Natural killer cell (primary cell): ENCODE measurements at places on chromosomes 4 and X. TPM values are rescaled to one million over a fixed set of nuclear protein-coding genes. Genes with fewer than 3 reads are reported as not detected.
A peak's percentile ranks its signal among the peaks of the same experiment; 100 is the strongest.

Gene FHIP1A
- total RNA-seq: not detected

Gene EVC2
- 2.6 TPM for total RNA-seq

Gene TMEM131L
- 105 TPM for total RNA-seq

Gene FAM9C
- total RNA-seq: not detected

Gene CTAG1A
- not detected for total RNA-seq

Gene DCAF12L1
- total RNA-seq: not detected

GRCh38 chrX:53163436-53163835, 61.6 kb downstream of the KDM5C start:
- no peak for DNase-seq
- no peak overlapping the region for H3K27ac ChIP-seq
- no peaks in the 10 kb centered on the region for H3K27me3 ChIP-seq
- H3K4me1 ChIP-seq: no peaks in the 10 kb centered on the region
- H3K4me3 ChIP-seq: no peak overlapping the region

DNA sequence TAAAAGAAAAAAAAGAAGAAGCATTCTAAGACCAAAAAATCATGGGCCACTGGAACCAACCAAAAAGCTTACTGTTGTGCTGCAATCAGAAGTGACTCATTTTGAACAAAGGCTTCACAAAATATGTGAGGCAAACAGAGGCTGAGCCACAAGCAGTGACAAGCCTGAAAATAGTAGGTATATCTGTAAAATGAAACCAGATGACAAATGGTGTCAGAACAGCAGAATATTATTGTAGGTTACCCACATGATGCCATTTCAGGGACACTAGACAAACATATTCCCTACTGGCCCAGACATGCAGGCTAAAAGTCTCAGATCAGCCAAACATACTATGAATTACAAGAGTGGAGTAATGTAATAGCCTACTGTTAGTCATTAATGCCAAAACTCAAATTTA, 1301.8 kb upstream of the DIAPH2 start:
- H3K27me3 ChIP-seq: no peaks in the 10 kb centered on the region
- H3K4me1 ChIP-seq: no peaks in the 10 kb centered on the region
- H3K36me3 ChIP-seq: no peaks in the 10 kb centered on the region
- no peak overlapping the region for H3K27ac ChIP-seq
- DNase-seq: no peak

DNA sequence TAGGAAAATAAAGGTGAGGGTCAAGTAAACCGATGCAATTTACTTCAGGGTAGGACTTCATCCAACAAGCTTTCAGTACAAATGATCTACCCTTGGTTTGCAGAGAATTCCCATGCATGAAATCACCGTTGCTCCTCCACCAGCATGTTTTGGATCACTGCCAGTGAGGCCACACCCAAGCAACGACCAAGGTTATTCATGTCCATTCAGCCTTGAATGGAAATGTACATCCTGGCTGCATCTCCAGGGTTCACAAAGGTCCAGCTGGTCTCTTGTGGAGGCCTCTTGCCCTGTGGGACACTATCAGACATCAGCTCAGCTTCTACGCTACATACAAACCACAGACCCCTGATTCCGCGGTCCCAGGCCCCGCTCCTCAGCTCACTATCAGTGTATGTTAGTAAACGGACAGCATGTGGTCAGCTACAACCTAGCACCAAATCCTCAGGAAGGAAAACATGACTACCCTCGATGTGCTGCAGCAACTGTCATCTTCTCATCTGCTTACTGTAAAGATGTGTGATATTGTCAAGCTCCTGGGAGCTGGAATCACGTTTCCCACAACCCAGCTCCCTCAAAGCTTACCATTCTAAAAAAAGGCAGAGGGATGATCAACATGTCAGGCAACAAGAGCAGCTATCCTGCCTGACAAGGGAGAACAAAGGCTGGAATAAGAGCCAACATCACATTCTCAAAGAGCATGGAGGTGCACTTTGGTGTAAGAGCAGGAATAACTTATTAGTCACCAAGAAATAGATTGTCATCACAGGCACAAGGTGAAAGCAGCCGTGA, 4.9 kb downstream of the LYAR start:
- no peak overlapping the region for H3K4me3 ChIP-seq
- no peak for DNase-seq
- H3K36me3 ChIP-seq: peaks cover 51% of the 10 kb centered on the region
- H3K27me3 ChIP-seq: no peaks in the 10 kb centered on the region

- no peak overlapping the region for H3K27ac ChIP-seq
- no peaks in the 10 kb centered on the region for H3K27me3 ChIP-seq
- no peaks in the 10 kb centered on the region for H3K4me1 ChIP-seq
- H3K36me3 ChIP-seq: peaks cover 35% of the 10 kb centered on the region
Observed at GRCh38 chr4:37648084-37648817, 37.9 kb downstream of the RELL1 start.

GRCh38 chr4:109368661-109369060, 65.0 kb upstream of the SEC24B start:
- no peak overlapping the region for H3K27ac ChIP-seq
- no peaks in the 10 kb centered on the region for H3K36me3 ChIP-seq
- no peak for DNase-seq
- peaks cover 38% of the 10 kb centered on the region for H3K27me3 ChIP-seq
- H3K4me3 ChIP-seq: no peak overlapping the region
- H3K4me1 ChIP-seq: no peaks in the 10 kb centered on the region

GRCh38 chr4:166422475-166422874, 549.4 kb downstream of the TLL1 start:
- H3K4me3 ChIP-seq: no peak overlapping the region
- no peaks in the 10 kb centered on the region for H3K4me1 ChIP-seq

DNA sequence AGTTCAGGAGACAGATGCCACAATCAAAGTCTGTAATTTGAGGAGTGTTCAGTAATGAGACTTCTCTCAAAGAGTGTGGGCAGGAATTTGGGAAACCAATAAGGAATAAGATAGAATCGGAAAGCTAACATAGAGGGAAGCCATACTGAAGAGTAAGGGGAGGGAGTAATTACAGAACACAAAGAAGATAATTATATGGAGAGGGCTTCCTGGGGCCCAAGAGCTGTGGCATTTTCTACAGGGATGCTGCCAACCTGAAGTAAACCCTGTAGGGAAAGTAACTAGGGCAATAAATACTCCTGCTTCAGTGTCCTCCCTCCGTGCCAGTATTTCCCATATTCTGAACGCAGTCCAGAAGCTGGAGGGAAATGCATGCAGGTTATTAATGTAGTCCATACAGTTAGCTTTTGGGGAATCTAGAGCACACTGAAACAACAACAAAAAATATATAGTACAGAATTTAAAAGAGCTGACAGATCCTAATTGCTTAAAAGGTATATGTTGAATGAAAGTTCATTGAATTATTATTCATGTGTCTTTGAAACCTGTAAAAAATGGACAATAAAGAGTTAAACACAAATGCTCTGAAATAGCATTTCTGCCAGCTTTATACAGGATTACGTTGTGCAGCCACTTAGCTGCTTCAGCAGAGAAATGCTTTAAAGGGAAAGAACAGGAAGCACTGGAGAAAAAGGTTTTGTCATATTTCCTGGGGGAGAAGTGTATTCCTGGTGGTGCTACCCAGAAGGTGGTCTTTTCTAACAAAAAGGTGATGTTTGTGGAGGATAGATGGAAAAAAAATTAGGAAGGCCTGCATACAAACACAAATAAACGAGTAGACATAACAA, 48.0 kb downstream of the CXXC4 start:
- H3K27ac ChIP-seq: no peak overlapping the region
- H3K4me3 ChIP-seq: no peak overlapping the region
- no peak for DNase-seq
- no peaks in the 10 kb centered on the region for H3K36me3 ChIP-seq
- no peaks in the 10 kb centered on the region for H3K4me1 ChIP-seq

- H3K4me3 ChIP-seq: no peak overlapping the region
- no peaks in the 10 kb centered on the region for H3K27me3 ChIP-seq
- no peaks in the 10 kb centered on the region for H3K4me1 ChIP-seq
- no peaks in the 10 kb centered on the region for H3K36me3 ChIP-seq
Observed at GRCh38 chr4:171644430-171645057, 168.7 kb upstream of the GALNTL6 start.

- H3K4me1 ChIP-seq: peaks cover 12% of the 10 kb centered on the region
- peak overlapping the region; percentile 61 for H3K4me3 ChIP-seq
- no peaks in the 10 kb centered on the region for H3K36me3 ChIP-seq
- H3K27ac ChIP-seq: peak overlapping the region; percentile 89
- DNase-seq: no peak
Observed at GRCh38 chrX:55452833-55453124, 852 bp downstream of the MAGEH1 start.

DNA sequence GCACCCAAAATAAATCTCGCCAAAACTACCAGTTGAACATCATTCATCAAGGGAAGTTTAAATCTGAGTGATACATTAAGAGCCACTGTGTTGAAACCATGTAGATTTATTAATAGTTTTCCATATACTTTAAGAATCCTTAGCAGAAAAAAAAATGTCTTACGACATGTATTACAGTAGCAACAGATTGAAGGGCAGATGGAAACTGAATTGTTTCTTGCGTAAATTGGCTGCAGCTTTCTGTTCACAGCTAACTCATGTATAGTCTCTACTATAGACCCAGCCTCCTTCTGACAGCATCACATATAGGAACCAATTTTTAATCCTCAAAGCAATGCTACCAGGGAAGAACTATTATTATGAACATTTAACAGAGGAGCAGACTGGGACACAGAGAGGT, 195.2 kb upstream of the PUDP start:
- H3K36me3 ChIP-seq: no peaks in the 10 kb centered on the region
- no peak overlapping the region for H3K4me3 ChIP-seq
- H3K4me1 ChIP-seq: no peaks in the 10 kb centered on the region
- no peak for DNase-seq
- H3K27me3 ChIP-seq: no peaks in the 10 kb centered on the region

- no peak overlapping the region for H3K27ac ChIP-seq
- no peaks in the 10 kb centered on the region for H3K36me3 ChIP-seq
- H3K4me1 ChIP-seq: no peaks in the 10 kb centered on the region
- H3K4me3 ChIP-seq: no peak overlapping the region
- DNase-seq: no peak
Observed at GRCh38 chr4:53785996-53786395, 194.7 kb upstream of the LNX1 start.

DNA sequence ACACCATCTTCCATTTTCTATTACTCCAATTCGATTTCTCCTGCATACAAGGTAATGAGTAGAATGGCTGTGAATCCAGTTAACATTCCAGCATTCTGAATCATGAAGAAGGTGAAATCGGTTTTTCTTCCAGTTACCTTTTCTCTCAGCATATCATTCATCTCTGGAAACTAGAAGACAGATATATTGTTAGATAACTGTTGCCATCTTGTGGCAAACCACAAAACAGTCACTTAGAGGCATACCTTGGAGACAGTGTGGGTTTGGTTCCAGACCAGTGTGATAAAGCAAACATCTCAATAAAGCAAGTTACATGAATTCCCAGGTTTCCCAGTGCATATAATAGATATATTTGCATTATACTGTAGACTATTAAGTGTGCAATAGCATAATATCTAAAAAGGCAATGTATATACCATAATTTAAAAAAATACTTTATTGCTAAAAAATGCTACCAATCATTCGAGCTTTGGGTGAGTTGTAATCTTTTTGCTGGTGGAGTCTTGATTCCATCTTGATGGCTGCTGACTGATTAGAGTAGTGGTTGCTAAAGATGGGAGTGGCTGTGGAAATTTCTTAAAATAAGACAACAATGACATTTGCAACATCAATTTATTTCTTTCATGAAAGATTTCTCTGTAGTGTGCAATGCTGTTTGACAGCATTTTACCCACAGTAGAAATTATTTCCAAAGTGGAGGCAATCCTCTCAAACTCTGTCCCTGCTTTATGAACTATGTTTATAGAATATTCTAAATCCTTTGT, 82.1 kb downstream of the SLC39A8 start:
- H3K4me3 ChIP-seq: no peak overlapping the region
- DNase-seq: no peak
- H3K27me3 ChIP-seq: no peaks in the 10 kb centered on the region
- no peaks in the 10 kb centered on the region for H3K4me1 ChIP-seq
- peaks cover 5% of the 10 kb centered on the region for H3K36me3 ChIP-seq

DNA sequence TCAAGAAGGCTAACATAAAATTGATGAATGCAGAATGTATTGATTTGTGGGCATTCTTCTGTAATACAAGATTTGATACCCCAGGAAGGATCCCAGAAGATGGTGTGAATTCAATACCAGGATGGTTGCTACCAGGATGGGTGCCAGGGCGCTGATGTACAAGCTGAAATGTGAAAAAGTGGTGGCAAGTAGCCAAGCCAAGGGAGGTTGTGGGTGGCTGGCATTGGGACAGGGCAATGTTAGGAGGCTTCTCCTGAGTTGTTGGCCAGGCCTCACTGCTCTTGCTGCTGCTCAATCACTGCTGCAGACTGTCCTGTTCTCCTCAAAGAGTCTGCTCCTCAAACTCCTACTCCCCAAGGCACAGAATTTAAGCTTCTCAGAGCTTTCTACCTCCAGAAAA, 77.1 kb downstream of the RBM46 start:
- no peak for DNase-seq
- H3K4me3 ChIP-seq: no peak overlapping the region
- no peaks in the 10 kb centered on the region for H3K27me3 ChIP-seq
- H3K36me3 ChIP-seq: no peaks in the 10 kb centered on the region
- H3K4me1 ChIP-seq: no peaks in the 10 kb centered on the region

- no peak overlapping the region for H3K27ac ChIP-seq
- no peaks in the 10 kb centered on the region for H3K4me1 ChIP-seq
- H3K27me3 ChIP-seq: no peaks in the 10 kb centered on the region
- H3K4me3 ChIP-seq: no peak overlapping the region
- no peak for DNase-seq
Observed at GRCh38 chrX:123698979-123699520, 33.8 kb downstream of the THOC2 start.
